ENCODE measurements at places on chromosomes 6 and 20.

DNA sequence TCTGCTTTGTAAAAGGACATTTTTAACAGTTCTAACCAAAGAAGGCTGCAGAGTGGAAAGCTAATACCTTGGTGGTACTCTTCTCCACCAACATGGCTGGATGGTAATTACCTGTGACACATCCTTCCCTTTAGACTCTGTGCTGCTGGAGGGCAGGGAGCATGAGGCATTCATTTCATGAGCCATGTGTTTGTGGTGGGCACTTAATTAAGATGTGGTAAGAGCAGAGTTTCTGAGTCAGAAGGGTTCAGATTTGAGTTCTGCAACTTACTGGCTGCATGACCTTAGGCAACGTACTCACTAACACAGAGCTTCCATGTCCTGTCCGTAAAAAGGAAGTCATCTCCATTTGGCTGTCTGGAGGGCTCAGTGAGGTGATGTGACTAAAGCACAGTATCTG, 9.1 kb upstream of the ZNF133 start:
- DNase-seq: no peak

DNA sequence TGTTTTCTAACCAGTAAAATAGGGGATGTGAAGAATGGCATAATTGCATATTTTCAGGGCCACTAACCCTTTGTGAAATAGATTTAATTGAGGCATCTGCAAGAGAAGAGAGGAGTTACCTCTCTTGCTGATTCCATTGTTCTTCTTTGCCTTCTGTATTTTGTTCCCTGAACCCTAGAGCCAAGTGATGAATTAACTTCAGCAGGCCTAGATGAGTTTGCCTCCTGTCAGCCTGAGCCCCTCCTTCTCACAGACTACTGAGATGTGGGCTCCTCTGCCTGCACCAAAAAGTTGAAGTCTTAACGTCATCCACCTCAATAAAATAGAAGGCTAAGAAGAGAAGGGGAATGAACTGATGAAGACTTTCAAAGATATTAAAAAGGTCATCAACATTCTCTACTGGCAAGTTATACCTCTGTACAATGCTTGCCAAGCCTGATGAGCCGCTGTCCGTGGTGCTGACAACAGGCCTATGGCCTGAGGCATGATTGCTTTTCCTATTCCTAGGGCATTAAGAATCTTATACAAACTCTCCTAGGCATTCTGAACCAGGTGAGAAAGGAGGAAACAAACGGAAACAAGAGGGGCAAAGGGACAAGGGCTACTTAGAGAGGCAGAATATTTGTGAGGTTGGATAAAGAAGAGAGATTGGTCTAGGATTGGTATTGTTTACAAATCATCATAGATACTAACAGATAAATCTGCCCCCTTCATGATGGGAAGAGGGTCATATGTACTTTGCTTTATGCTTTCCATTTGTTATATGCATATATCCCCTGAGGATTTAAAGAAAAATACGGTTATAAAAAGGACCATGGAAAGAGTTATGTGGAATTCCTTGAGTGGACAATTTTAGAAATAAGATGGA, 46.8 kb downstream of the CD24 start:
- no peak for DNase-seq

DNA sequence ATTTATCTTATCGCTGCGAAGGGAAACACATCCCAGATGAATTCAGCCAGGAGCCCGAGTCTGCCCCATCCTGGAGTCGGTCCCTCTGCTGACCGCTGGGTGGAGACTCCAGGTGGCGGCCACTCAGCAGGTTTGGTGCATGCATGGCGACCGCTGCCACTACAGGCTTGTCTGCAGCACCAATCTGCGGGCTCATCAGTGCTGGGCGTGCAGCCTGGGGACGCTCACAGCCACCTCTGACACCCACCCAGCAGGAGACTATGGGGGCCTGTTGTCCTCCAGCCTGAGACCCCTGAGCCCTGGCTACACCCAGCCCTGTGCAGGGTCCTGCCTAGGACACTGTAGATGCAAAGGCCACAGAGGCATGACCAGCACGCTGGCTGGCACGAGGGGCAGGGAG, 40.5 kb upstream of the GATA5 start:
- no peak for DNase-seq

DNA sequence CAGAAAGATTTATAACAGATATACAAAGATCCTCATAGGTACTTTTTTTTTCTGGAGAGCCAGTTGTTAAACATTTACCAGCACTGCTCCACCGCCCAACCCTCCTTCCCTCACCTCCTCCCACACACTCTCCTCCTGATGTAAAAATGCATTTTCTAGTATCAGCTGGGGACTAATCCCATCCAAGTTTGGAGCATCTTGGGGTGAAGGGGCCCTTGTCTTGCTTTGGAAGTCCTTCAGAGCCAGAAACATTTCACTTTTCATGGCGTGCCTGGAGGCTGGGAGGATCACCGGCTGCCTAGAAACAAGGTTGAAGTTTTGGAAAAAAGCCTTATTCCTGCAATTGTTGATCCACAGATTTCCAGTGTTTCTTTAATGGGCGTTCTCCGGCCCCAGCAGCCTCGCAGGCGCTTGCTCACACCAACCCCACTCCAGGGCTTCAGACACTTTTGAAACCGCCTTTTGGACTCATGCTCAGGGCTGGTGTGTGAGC, 165.1 kb upstream of the AFDN start:
- DNase-seq: no peak

- DNase-seq: no peak
Measured at GRCh38 chr6:139763468-139764210, 389.2 kb upstream of the CITED2 start.

- DNase-seq: no peak
Measured at GRCh38 chr20:46446851-46447250, 40.4 kb upstream of the ELMO2 start.

- no peak for DNase-seq
Measured at GRCh38 chr20:57383447-57384347, 7.5 kb upstream of the RBM38 start.

All from stimulated activated CD8-positive, alpha-beta memory T cell treated with anti-CD3 and anti-CD28 coated beads, Interleukin-4, amount 100 ng/mL, for 1 hour (primary cell).